CD4-positive, alpha-beta T cell (primary cell): ENCODE measurements at places on chromosomes 5 and 9.

- DNase-seq: no peak
Measured at GRCh38 chr9:97987487-97987886, 4.3 kb downstream of the ANP32B start.

- no peak for DNase-seq
Measured at GRCh38 chr5:3911111-3911510, 315.5 kb downstream of the IRX1 start.

DNA sequence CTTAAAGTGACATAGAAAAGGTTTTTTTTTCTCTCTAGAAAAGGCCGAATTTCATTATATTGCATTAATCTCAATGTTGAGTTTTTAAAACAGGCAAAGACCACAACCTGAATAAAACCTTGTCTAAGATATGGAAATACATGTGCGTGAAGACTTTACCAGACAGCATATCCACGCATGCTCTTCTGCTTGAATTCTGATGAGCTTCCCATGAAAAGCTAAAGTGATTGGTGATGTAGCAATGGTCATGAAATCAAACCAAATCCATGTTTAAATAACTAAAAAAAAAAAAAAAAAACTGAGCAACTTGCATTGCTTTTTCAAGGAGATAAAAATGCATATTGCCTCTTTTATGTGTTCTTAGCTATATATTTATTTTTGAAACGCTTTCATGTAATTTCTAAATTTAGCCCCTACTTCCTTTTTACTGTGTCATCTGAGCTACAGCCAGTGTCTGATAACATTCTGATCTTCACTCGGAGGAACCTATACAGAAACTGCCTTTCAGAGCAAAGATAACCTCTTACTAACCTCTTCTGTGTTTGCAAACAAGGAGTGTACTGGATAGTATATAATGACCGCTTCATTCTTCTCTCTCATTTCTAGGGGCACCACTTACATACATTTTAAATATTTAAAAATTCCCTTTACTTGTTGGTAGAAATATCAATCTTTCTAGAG lies 179.1 kb upstream of the GNA14 start:
- DNase-seq: no peak

DNA sequence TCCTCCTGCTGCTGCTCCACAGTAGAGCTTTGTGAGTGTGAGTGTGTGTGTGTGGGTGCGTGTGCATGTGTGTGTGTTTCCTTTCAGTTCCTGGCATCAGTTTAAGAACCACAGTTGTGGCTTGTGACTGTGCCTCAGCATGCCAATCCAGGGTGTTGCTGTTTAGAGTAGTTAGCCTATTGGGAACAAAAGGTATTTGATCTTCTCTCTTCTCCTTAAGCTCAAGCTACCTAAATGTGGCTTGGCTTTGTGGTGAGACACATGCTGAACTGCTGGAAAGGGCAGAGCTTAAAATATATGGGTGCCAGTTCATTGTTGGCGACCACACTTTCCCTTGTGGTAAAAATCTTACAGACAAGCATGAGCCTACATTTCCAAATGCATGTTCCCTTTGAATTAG lies 116.6 kb upstream of the BNC2 start:
- DNase-seq: no peak

DNA sequence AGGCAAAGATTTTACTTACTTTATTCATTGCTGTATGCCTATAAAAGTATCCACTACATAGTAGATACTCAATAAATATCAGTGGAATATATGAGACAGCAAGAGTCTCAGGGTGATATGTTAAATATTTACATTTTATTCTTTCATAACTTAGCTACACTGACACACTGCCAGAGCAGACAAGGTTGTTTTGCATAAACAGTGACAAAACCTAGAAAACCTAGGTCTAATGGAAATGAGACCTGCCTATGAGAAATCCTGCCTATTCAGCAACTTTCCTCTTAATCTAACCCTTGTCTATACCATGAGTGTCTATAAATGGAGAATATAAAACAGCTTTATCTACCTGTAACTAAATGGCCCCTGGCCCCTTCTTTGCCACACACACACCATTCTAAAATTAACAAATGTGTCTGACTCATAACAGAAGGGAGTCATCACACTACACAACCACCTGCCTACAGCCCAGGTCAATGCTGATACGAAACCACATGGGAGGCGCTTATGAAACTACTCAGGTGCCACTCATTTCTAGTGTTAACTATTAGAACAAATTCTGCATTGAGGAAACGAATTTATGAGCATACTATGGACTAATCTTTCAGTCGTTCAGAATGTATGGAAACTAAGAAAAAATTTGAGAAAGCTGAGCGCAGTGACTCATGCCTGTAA lies 60.3 kb downstream of the UBAP2 start:
- DNase-seq: no peak

- DNase-seq: no peak
Measured at GRCh38 chr5:73370095-73370494, 78.5 kb downstream of the FOXD1 start.

DNA sequence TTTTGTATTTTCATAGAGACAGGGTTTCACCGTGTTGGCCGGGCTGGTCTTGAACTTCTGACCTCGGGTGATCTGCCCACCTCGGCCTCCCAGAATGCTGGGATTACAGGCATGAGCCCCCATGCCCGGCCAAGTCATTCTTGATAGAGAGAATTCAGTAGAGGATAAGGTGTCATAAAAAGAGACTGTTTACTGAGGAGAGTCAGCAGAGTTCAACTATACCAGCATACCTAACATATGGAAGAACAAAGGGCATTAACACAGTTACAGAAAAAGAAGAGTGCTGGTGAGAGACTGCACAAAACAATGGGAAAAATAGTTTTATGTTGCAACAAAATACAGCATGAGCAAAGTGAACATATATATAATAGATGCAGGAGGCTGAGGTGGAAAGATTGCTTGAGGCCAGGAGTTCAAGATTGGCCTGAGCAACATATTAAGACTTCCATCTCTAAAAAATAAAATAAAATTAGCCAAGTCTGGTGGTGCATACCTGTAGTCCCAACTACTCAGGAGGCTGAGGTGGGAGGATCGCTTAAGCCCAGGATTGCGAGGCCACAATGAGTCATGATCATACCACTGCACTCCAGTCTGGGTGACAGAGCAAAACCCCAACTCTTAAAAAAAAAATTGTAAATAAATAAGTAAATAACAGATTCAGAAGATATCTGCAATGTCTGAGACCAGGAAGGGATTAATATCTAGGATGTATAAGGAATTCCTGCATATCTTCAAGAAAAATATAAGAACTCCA lies 19.5 kb downstream of the B4GALT1 start:
- DNase-seq: no peak

GRCh38 chr9:111900858-111901612 lies 4.4 kb downstream of the UGCG start:
- no peak for DNase-seq

DNA sequence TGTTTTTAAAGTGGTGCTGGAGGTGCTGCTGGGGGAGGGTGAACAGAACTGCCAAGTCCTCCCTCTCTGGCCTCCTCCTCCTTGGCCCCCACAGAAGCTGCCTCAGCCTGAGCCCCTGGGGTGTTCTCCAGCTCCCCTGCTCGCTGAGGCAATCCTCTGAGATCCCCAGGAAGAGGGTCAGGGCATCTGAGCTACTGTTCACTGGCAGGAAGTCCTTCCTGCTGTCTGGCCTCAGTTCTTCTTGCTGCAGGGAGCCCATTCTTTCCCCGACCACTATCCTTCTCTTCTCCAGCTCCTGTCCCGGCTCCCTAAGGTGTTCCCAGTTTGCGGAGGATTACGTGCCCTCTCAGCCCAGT lies 9.7 kb downstream of the CNTFR start:
- DNase-seq: no peak

- DNase-seq: no peak
Measured at GRCh38 chr9:110115341-110115820, 92.6 kb downstream of the C9orf152 start.
